ENCODE measurements at places on chromosomes 4 and X. TPM values are rescaled to one million over a fixed set of nuclear protein-coding genes. Genes with fewer than 3 reads are reported as not detected.
A peak's percentile ranks its signal among the peaks of the same experiment; 100 is the strongest.

DNA sequence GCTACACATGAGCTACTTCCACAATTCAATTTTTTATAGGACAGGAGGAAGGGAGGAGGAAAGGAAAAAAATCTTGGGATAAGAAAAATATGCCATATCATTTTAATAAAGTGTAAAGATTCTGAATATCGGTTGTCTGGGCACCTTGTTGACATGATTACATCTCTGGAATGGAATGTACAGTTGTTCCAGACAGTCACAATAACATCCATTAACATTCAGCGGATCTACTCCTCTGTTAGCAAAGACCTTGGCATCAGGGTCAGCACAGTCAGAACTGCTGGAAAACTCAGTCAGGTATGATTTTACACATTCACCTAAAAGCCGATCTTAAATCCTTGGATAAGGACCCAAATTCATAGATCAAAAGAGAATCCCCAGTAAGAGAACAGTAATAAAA lies 85.4 kb upstream of the ARMCX2 start:
- no peak for DNase-seq

GRCh38 chr4:79526641-79527565 lies 118.9 kb upstream of the GK2 start:
- DNase-seq: no peak

- DNase-seq: peak; percentile 29
Observed at GRCh38 chr4:159103384-159103990, 608 bp downstream of the RAPGEF2 start.

DNA sequence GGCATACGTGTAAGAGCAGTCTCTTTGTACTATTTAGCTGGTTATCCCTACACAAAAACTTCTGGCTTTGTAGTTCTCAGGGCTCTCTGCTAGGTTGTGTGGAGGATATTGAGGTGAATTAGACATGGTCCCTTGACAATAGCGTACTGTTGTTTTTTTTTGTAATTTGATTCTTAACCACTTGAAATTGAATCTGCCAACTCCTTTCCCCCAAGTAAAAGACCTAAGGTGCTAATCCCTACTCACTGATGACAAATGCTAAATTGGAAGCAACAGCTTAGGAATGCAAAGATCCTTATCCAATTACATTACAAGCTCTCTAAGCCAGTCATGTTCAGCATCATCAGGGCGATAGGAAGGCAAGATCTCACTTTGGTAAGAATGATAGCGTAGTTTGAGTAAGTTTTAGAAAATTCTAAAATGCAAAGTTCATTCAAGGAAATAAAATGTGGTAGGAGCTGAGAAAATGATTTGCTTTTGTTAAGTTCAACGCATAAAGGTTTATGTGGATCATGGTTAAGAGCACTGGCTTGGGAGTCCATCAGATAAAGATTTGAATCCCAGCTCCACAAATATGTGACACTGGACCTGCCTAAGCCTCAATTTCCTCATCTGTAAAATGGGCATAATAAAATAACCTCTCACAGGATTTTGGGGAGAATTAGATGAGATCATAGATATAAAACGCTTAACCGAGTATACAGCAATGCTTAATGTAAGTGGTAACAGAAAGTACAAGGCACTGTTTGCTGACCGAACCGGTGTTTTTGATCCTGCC lies 39.3 kb downstream of the DOCK11 start:
- no peak for DNase-seq

DNA sequence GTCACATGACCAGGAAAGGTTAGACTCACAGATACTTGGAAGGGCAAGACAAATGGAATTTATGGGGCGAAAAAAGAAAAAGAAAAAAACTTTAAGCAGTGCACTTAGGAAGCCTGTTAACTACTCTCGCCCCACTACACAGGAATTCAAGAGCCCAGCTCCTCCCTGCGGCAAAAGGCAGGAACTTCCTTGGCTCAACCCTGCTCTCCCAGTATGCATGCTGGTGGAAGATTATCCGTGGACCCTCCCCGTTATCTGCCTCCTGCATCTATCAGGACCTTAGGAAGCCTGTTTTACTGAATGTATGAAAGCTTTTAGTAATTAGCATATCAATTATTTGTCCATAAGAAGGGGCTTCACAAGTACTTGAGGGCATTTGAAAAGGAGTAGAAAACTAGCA lies 40.1 kb upstream of the RPA4 start:
- no peak for DNase-seq

MSX1 gene
- 5.0 TPM for total RNA-seq

DNA sequence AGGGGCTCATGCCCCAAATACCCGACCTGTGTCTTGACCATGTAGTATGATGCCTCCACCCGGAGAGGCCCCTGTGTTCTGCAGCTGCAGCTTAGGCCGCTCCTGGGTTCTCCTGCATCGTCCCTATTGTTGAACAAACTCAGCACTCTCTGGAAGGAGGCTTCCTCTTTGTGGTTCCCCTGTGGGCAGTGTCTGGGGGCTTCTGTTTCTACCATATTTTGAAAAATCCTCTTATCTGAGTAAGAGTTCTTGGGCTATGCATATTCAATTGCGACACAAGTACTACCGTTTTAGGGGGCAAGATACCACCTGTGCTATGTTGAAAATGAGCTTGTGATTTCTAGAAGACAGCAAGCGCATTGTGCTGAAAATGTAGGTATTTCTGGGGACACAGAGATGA lies 276.6 kb downstream of the DHRSX start:
- DNase-seq: no peak

GRCh38 chrX:119802546-119802945 lies 11.1 kb upstream of the RPL39 start:
- no peak for DNase-seq

DNA sequence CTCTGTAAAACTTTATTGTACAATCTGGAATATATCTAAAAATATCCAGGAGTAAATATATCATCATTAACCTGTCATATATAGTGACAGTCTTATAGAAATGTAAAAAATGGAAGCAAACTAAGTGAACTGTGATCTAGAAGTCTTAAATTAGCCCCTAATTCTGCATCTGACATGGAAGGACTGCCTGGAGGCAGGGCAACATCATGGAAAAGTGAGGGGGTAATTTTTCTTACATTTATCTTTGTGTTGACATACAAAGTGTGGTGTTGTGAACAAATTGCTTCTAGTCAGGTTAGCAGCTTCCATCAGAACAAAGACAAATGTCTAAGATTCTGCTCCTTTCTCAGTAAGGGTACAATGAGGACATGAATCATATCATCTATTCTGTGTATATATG lies 186.3 kb downstream of the C4orf33 start:
- no peak for DNase-seq

- no peak for DNase-seq
Observed at GRCh38 chrX:6456196-6456595, 78.7 kb downstream of the VCX3A start.

SAGE1 gene
- not detected for total RNA-seq

NPY2R gene
- total RNA-seq: not detected

OPHN1 gene
- 6.2 TPM for total RNA-seq

- DNase-seq: no peak
Observed at GRCh38 chrX:39843318-39843717, 254.4 kb downstream of the BCOR start.

DNA sequence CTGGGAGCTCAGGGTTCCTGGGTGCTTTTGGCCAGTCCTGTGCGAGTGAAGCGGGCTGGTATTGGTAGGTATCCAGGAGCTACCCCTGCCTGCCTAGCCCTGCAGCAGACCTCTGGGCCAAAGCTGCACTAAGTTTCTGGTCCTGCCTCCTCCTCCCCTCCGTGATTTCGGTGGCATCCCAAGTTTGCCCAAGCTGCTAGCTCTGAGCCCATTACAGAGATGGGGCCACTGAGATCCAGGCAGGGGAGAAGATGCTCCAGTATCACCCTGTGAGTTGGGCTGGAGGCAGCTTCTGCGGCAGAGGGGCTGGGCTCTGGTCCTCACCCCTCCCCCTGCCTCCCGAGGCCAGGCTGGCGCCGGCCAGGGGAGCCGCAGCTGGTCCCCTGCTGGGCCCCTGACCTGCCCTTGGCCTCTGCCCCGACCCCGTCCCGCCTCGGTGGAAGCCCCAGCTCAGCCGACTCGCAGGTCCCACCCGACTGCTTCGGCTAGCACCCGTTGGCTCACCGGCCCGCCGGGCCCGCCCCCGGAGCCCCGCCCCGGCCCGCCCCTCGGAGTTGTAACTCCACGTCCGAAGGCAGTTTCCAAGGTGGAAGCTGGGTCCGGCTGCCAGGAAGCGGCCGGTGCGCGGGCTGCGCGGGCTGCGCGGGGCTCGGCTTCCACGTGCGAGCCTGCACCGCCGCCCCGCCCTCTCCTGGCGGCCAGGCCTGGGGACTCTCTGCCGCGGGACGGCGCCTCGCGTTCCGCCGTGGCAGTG lies at the start of gene DUSP9:
TSS of gene DUSP9 (plus strand) at position 584 of the 754 bp plus-strand sequence. CDS start 751 bp downstream, outside the sequence.
- DNase-seq: peak; percentile 17

Measured in endothelial cell of umbilical vein (primary cell).